ENCODE measurements at places on chromosomes 1 and 21.

- no peak for DNase-seq
Measured at GRCh38 chr1:28298438-28298837, 30.4 kb upstream of the MED18 start.

- DNase-seq: no peak
Measured at GRCh38 chr21:25240974-25241373, 366.3 kb downstream of the MRPL39 start.

DNA sequence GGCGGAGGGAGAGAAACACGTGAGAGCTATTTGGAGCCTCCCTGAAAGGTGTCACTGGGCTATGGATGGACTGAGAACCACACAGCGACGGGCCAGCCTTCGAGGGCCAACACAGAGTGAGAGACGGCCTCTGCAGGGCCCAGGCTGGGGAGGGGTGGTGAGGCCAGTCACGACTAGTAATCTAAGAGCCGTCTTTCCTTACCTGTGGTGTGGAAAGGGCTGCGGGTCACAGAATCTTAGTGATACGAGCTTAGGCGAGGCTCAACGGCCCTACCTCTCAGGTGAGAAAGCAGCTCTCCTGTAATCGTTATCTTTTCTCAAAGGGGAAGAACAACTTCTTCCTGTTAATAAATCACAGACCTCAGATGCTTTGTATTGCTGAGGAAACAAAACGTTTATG is 33.4 kb upstream of the COX20 start:
- no peak for DNase-seq

- DNase-seq: no peak
Measured at GRCh38 chr1:30476911-30477459, 246.4 kb downstream of the MATN1 start.

DNA sequence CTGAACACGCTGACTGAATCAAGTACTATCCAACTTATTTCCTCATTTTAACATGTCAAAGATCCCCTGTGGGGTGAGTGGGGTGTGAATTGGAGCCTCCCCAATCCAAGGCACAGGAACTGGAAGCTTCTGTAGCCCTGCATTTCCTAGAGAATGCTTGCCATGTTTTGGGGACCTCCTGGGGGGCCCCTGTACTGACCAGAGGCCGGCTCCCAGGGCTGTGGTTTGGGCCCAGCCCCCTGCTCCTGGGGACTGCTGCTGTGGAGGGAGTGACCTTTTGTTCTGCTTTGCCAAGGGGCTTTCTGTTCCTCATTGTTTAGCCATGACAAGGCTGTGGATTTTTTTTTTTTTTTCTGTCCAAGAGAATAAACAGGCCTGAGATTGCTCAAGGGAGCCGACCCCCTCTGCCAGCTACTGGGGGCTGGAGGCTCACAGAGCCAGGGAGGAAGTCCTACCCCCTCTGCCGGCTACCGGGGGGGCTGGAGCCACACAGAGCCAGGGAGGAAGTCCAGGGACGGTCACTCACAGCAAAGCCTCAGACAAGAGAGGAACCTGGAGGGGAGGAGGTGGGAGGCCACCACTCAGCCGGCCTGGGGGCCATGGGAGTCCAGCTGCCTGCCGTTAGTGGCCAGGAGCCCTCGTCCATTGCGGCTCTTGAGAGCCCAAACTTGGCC is 17.4 kb downstream of the TNFRSF1B start:
- DNase-seq: no peak

- DNase-seq: no peak
Measured at GRCh38 chr1:10814976-10815857, 18.8 kb upstream of the CASZ1 start.

GRCh38 chr1:182056601-182057366 is 4.7 kb downstream of the ZNF648 start:
- no peak for DNase-seq

GRCh38 chr1:86773341-86774288 is 69.2 kb downstream of the SH3GLB1 start:
- DNase-seq: no peak

- peak; percentile 59 for DNase-seq
Measured at GRCh38 chr1:89065079-89065868, at the start of gene GBP1. GBP1 (minus strand) TSS chr1:89065208; CDS start chr1:89063234, 1,974 bp downstream.

- DNase-seq: no peak
Measured at GRCh38 chr21:40622531-40622930, 224.4 kb downstream of the DSCAM start.

DNA sequence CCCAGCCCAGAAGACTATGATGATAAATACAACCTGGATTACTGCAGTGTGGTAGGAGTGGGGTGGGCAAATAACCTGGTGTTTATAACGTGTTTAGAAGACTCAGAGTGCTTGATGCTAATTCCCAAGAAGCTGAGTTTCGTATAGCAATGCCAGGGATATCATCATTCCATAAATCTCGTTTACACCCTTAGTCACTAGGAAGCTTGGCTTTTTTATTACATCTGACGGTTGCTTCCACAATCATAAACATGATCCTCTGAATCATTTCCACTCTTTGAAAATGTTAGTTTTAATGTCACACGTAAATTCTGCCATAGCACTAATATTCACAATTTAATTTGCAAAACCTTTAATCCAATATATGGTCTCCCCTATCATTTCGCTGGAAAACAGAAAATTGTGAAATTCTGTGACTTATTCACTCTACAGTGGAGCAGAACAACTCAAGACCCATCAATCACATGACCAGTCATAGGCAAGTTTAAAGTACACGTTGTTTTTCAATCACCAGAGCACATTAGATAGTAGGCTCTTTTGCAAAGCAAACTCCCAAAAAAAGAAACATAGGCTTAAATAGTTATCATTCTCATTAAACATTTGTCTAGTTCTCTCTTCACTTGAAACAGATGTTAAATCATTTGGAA is 321.0 kb downstream of the LTN1 start:
- DNase-seq: no peak

DNA sequence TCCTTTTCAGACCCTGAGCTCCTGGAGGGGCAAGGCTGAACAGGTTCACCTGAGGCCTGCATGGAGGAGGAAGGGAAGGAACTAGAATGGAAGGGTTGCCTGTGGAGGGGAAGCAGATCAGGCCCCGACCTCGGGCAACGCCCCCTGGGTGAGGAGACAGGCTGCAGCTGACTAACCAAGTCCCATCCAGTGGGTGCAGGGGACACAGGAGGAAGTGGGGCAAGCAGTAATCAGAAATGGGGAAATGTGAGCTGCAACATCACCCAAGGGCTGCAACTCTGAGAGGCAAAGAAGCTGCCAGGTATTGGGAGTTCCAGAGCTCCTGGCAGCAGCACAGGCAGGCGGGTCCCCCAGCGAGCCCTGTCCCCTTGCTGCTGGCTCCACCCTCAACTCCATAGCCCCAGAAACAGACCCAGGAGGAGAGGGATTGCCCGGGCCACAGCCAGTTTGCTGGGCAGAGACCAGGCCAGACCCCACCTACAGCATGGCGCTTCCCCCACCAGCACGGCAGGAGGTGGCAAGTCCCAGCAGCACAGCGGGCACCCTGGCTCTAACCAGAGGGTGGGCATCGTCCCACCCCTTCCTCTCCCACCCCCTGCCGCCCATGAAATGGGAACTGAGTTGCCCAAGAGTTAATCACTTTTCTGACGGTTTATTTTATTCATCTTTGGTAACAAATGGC is 38.5 kb downstream of the MRPL37 start:
- DNase-seq: no peak

DNA sequence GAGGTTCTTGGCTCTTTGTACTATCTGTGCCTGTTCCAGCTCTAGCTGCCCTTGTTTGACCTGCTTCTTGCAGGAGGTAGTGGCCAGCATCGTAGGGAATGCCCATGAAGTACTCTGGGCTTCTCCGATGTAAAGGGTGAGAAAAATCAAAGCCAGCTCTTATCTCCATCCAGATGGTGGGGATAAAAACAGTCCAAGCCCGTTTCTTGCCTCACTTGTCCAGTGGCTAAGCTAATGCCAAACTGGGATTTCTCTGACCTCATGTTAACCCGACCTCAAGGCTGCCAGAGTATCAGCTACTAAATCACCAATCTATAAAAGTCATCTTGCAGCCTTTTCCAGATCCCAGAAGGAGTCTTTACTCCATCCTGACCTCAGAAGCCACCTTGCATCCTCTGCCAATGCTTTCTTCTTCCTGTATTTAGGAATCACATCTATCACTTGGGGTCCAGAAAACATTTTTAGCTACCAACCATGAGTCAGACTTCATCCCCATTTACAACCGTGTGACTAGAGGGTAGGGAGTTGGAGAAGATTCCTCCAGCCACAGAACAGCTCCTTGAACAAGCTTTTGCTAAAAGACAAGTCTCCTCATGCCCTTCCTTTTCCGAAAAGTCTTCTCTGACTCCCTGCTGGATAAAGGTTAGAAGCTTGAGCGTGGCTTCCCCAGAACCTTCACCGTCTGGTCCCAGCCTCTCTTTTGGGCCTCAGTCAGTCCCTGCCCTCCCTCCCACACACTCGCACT is 35.9 kb downstream of the KCNC4 start:
- no peak for DNase-seq

- DNase-seq: no peak
Measured at GRCh38 chr1:164369698-164370365, 189.2 kb upstream of the PBX1 start.

- no peak for DNase-seq
Measured at GRCh38 chr21:25334046-25334730, 273.1 kb downstream of the MRPL39 start.

DNA sequence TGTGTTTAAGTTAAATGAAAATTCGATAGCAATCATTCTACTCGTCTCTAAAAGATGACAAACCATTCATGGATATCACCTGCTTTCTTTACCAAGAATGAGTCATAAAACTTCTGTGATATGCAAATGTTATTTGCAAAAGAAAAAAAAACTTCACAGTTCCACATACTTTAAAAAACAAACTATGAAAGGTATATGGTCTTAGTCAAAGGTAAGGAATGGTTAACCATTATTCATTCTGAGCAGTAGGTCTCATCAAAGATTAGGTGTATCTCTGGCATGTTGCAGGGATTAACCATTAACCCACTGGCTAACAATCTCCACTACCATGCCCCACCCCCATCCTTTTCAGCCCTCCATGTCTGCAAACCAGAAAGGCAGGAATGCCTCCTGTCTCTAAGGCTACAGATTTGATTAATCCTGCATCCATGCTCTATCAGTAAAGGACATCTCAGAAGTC is 44.4 kb downstream of the PTPN14 start:
- DNase-seq: no peak

DNA sequence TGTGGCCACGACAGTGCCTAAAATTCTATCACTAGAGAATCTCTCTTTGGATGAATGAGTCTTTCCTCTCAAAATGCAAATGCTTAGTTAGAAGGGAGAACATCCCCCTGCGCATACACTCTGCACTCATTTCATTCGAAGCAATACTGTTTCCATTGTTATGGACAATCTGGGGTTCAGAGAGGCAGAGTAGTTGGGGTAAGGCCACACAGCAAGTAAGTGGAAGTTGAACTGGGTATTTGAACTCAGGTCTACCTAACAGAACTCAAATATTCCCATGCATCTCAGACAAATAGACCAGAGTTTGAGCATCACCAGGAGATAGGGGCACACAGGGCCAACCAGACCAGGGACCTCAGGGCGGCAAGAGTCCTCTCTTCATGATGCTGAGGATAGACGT is 25.5 kb downstream of the RAP1GAP start:
- no peak for DNase-seq

DNA sequence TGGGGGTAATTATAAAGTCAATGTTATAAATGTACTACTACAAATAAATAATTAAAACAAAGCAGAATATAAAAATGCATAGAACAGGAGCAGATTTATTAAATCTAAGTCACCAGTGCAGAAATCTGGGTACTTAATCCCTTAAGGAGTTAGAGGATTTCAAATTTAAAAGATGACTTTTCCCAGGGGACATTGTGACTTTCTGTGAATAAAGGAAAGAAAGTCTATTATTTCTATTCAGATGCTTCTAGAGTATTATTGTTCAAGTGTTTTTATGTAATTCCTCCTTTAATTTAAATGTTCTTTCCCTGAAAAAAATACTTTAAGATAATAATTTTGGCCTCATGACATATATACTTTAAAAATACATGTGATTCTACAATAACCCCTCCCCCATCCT is 43.4 kb downstream of the SYDE2 start:
- DNase-seq: no peak

Measured in CD4-positive, alpha-beta T cell treated with Interleukin-15 for 4 hours (primary cell).